ENCODE measurements at places on chromosomes 4 and X.

DNA sequence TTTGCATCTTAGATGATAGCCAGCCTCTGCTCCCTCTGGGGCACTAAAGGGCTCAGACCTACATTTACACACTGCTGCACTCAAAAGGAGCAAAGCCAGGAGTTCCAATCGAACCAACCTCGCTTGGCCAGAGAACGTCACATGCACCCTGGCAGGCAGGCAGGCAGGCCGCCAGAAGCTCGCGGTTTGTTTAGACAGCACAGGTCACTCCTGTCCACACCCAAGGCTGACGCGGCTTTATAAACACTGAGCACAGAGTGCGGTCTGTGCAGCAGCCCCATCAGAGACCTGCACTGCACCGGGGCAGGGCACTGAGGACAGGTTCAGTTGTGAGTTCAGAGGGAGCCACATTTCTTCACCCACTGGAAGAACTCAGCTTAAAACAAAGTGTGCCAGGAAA, 143.9 kb downstream of the BCOR start:
- peak; percentile 75 for DNase-seq

DNA sequence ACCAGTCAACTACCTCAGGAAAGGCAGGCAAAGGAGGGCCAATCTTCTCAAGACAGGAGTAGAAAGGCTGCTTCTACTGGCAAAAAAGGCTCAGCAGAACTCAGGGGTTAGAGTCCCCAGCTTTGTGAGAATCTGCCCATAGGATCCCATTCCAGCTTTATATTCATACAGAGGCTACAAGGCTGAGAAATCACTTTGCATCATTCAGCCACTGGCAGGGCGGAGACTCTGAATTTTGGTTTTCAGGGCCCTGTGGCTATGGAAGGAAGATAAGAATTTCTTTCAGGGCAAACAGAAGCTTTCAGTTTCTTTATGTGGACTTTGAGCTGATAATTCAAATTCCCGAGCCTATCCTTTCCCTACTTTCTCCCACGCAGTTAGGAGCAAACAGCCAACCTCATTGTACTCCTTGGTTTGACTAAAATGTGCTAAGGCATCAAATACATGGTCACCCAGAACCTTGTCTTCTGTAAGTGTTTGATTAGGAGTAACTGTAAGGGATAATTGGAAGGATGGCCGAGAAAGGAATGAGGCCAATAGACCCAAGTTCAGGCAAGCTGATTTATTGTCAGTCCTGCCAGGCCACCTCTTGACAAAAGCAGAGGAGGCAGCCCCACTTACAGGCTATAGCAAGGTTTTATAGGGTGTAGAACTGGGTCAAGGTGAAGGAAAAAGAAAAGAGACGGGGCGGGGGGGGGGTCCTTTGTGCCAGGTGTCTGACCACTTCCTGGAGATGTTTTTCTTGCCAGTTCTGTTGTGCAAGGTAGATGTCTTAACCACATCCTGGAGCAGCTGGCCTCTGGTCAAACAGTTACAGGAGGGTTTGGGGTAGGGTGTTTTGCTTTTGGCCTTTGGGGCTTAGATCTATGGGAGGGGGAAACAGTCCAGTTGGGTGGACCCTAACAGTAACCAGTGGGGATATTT, 165.3 kb upstream of the PPP1R2C start:
- DNase-seq: no peak

- no peak for DNase-seq
These were observed 607.9 kb downstream of the ANKRD50 start for GRCh38 chr4:124104628-124105027.

GRCh38 chrX:10010686-10011085, 43.5 kb downstream of the CLDN34 start:
- peak; percentile 77 for DNase-seq

GRCh38 chr4:165124488-165124887, 11.8 kb upstream of the TMEM192 start:
- DNase-seq: no peak

All from fibroblast of villous mesenchyme (primary cell).